ENCODE measurements at places on chromosomes 7 and 10.

DNA sequence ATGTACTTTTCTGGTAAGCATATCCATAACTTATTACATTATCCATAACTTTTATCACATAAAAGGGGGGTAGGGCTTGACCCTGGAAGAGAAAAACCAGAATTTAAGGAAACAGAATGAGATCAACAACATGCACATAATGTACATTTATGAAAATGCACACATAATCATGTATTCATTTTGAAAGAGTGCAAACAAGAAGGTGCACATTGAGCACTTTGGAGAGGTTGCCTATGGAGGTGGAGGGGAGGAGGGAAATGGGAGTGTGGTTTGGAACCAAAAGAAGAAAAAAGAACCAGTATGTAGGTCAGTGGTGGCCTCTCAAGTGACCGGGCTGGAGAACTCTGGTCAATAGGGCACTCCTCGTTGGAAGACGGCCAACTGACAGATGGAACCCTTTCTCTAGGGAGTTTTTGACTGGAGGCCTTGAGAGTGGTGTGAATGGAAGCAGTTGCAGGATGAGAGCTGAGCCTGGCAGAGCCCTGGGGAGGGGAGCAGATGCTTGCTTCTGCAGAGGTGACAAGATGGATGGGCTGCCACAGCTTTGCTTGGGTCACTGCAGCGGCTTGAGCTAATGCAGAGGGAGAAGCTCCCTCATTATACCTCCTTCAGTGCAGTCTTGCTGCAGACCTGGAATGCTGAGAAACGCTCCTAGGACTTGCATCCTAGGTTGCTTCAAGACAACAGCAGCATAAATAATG is 192.7 kb downstream of the SEC23IP start:
- DNase-seq: no peak

DNA sequence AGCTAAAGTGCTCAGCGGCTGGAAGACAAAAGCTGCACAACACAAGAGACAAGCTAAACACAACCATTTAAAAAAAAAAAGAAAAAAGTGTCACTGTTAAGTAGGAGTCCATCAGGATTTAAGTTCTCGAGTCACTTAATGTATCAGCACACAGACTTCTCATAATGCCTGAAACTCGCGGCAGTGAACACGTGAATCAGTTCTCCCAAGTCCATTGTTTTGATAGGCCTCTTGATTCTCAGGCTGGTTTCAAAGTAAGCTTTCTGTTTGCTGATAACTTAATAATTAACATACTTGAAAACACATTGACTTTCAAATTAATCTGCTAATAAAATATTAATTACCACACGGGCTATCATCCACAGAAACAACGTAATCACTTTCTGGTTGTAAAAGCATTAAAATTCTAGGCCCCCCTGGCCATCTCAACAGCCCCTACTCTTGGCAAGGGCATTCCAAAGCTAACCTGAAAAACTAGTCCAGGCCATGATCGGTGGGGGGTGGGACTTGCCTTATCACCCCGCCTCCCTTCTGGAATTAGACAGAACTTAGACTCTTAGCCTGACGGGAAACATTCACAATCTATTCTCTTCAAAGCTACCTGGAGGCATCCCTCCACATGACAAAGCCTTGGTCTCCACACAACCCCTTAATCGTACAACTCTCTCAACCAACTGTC is 129.0 kb downstream of the DIP2C start:
- no peak for DNase-seq

DNA sequence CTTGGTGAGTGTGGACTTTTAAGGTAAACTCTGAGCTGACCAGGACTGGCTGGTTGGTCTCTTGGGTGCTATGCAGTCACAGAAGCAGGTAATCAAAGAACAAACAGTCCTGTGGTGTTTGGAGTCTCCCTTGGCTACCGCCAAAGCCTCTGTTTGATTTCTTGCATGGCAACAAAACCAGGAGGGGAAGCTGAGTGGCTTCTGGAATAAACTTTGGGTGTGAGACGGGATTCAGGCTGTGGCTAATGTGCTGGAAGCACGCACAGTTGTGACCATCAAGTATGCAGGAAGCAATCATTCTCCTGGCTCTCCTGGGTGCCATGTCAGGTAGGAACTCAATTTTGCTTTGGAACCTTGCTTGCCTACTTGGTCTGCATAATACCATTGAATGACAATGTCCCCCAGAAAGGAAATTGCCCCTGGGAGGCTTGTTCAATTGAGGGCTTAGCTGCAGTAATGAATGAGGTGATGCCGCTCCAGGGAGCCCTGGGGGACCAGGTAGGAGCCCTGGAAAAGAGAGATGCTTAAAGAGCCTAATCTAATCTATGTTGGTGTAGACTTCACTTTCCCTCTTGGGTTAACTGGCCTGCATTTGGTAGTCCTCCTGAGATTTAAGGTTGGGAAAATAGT is at the start of gene CDHR3:
Gene CDHR3 (plus strand): TSS at position 227 of the 630 bp plus-strand sequence. CDS start 55 bp downstream, at position 282.
- DNase-seq: no peak

- no peak for DNase-seq
Observed at GRCh38 chr7:45057878-45058277, 30.9 kb downstream of the NACAD start.

DNA sequence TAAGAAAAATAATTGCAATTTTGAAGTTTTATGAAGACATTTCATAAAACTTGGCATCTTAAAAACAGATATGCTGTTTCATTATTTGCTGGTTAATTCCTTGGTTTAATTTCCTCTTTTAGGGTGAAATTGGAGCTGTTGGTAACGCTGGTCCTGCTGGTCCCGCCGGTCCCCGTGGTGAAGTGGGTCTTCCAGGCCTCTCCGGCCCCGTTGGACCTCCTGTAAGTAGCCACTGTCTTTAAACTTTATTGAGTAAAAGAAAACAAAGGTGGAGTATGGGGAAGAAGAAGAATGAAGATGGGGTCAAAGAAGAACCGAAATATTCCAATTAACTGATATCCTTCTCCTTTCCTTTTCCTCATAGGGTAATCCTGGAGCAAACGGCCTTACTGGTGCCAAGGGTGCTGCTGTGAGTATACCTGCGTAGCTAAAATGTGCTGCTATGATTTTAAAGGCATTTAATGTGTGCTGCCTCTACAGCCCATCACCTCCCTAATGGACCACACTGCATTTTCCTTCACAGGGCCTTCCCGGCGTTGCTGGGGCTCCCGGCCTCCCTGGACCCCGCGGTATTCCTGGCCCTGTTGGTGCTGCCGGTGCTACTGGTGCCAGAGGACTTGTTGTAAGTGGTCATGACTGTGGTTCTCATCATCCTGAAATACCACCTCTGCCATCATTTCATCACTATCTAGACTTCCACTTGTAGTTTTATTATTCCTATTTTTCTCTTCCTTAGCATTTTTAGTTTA is 14.7 kb downstream of the COL1A2 start:
- DNase-seq: peak; percentile 60

DNA sequence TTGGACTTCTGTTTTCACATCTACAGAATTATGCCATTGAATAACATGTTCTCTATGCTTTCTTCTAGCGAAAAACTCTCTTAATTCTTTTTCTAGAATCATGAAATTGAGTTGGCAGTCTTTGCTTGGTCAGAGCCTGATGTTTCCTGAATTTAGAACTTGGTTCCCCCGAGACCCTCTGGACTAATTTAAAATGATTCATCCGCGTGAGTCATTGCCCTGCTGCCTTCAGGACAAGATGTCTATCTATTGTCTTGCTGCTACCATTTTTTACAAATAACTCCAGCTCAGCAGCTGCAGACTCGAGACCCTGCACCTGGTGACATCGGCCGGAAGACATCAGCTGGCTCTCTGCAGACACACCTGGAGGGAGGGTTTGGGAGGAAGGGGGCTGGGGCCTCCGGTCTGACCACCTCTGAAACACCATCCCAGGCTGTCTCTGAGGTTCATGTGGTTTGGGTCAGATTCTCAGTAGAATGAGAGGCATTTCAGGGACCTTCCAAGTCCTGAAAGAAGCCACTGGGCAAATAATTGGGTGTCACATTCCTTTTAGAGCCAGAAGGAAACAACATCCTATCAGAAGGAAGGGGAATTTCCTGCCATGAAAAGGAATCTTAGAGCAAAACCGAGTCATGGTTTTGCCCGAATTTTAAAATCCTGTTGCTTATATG is 20.9 kb upstream of the KLF6 start:
- DNase-seq: peak; percentile 85

GRCh38 chr7:96224685-96225084 is 97.2 kb downstream of the SLC25A13 start:
- DNase-seq: no peak

GRCh38 chr10:132836248-132836831 is 50.4 kb upstream of the NKX6-2 start:
- peak; percentile 11 for DNase-seq

GRCh38 chr7:93147363-93147762 is 822 bp downstream of the SAMD9L start:
- DNase-seq: peak; percentile 68

- peak; percentile 19 for DNase-seq
Observed at GRCh38 chr10:80924063-80924952, 386.6 kb downstream of the SH2D4B start.

- no peak for DNase-seq
Observed at GRCh38 chr10:22672319-22673090, 41.9 kb downstream of the PIP4K2A start.

DNA sequence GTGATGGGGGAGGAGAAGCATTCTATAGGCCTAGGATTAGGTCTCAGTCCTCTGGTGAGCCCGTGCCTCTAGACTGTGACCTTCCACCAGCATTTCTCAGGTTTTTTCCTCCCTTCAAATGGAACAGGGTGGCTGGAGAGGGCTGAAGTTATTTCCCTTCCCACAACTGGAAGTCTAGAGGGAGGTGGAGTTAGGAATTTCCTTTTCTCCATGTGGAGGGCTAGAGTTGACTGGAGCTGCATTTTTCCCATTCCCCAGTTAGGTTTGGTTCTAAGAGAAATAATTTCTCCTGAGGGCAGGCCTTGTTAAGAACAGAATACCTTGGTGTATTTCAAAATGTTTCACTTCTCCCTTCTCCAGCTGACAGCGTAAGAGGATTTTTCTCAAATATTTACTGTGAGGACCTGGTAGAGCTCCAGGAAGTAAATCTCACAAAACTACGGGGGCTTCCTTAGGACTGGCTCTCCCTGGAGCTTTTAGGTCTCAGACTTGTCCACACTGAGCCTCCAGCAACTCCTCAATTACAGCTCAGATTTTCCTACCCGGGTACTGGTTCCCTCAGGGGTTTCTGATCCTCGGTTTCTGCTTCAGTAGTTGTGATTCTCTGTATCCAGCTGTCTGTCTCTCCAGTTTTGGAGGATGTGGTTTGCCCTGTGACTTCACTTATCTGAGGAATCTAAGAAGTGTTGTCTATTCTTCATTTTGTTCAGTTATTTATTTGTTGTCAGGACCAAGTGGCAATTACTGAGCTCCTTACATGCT is 6.0 kb upstream of the REEP3 start:
- peak; percentile 87 for DNase-seq

DNA sequence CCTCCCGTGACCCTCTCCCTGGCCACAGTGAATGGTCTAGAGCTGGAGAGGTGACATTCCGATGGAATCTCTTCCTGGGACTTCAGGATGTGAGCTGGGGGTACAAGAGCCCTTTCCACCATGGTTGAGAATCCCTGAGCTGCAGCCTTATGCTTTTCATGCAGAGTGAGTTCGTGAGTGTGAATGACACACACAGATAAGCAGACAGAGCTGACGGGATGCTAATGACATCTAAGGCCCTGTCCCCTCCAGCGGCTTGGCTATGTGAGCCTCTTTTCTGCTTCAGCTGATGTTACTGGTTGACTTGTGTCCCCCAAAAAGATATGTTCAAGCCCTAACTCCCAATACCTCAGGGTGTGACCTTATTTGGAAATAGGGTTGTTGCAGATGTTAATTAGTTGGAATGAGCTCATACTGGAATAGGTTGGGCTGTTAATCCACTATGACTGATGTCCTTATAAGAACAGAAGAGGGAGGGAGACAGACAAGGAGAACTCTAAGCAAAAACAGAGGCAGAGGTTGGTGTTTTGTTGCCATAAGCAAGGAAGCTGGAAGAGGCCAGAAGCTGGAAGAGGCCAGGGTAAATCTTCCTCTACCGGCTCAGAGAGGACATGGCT is 111.1 kb upstream of the AFAP1L2 start:
- DNase-seq: no peak

- no peak for DNase-seq
Observed at GRCh38 chr7:53996876-53997275, 545.3 kb upstream of the VSTM2A start.

DNA sequence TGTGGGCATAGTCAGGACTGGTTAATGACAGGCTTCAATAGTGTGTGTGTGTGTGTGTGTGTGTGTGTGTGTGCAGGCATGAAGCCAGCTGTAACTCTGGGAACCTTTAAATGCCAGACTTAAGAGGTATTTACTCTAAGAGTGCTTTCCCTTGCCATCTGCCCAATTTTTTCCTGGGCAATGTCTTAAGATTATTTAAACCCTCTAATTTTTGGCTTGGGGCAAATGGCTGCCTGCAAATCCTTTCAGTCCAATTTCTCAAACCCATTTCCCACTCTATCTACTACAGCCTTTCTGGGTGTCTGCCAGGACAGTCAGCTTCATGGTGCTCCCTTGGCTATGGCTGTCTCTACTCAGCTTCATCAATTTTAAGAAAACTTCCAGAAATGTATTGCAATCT is 62.6 kb upstream of the C1GALT1 start:
- DNase-seq: no peak

DNA sequence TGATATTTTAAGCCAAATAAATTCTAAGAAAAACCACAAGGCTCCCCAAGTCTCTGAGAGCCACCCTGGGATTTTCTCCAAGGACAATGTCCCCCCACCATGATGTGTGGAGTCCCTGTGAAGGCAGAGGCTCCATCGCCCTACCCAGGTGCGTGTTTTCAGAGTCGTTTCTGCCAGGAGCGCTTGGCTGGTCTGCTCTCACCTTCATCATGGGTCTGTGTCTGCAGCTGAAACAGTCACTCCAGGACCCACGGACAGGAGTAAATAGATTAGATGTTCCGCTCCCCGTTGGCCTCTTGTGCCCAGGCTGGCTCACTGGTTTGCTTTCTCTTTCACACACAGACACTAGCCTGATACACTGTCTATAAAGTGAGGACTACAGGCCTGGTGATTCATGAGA is 217.5 kb downstream of the SFMBT2 start:
- DNase-seq: no peak

DNA sequence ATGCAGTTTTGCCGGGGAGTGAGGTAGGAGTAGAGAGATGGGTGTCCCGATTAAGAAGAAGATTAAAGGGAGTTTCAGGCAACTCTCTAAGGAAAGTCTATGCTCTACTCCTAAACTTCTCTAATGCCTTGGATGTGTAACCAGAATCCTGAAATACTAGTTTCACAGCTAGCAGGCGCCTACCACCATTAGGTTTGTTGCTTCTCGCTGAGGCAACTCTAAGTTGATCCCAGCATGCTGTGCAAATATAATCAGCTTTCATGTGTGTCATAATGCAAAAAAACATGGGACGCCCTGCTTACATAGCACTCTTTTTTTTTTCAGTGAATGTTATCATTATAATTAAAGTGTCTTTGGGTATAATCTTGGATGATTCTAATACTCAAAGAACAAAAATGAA is 50.4 kb upstream of the FAM3C start:
- no peak for DNase-seq
